ENCODE measurements at places on chromosomes 12 and 14. TPM values are rescaled to one million over a fixed set of nuclear protein-coding genes. Genes with fewer than 3 reads are reported as not detected.

DNA sequence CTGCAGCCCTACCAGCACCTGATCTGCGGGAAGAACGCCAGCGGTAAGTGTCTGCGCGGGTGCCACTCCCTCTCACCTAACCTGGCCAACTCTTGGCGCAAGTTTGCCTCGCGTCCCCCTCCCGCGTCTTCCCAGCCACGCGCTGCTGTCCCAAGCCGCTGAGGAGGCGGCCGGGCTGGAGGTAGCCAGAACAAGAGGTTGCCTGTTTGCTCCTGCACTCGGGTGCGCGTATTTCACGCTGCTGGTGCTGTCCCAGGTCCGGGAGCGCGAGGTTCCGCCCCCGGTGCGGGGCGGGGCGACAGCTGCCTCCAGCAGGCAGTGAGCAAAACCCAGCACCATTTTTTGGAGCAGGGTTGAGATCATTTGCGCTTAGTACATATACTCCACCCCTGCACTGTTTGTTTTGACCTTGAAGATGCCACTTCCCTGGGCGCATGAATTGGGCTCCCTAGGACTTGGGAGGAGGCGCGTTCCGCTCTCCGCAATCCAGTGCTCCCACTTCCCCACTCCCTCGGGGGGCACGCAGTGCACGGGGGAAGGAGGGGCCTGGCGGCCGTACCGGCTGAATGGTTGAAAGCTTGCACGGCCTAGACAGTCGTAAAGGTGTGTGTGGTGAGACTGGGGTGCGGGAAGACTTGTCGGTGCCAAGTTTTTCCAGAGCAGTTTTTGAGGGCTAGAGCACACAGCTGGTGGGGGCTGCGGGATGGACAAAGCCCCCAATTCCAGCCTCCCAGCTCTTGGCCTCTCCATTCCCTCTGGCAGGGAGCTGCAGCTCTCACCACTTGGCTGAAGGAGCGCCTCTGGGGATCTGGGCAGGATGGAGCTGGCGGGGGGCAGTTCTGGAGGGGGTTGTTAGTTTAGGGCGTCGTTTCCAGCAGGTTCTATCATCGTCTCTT, 226.9 kb upstream of the CRY1 start:
- DNase-seq: peak; percentile 97

DNA sequence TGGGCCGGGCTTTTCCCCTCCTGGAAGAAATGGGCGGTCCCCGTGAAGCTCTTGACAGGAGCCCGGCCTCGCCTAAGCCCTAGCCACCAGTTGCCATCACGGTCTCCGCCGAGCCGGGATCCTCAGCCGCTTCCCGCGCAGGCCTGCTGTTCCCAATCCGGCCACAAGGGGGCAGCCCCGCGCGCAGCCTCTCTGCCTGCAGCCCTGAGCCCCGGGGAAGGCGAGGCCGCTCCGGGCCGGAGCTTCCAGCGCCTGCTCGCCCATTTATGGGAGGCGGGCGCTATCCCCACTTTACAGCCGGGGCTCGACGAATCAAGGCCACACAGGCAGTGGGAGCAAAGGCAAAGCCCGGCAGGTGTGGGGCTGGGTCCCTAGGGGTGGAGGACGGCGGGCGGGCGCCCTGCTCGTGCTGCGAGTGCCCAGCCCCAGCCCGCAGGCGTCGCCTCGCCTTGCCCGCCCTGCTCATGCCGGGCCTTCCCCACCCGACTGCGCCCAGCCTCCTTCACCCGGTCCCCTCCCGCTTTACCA, 61.5 kb downstream of the LGMN start:
- DNase-seq: peak; percentile 92

- no peak for DNase-seq
Measured at GRCh38 chr14:104113631-104114420, 24.6 kb upstream of the KIF26A start.

GRCh38 chr14:103960457-103961055, 18.2 kb upstream of the RD3L start:
- no peak for DNase-seq

GRCh38 chr14:103705118-103705503, 10.1 kb downstream of the XRCC3 start:
- no peak for DNase-seq

GRCh38 chr14:77083082-77083481, 15.0 kb upstream of the CIPC start:
- no peak for DNase-seq

DNA sequence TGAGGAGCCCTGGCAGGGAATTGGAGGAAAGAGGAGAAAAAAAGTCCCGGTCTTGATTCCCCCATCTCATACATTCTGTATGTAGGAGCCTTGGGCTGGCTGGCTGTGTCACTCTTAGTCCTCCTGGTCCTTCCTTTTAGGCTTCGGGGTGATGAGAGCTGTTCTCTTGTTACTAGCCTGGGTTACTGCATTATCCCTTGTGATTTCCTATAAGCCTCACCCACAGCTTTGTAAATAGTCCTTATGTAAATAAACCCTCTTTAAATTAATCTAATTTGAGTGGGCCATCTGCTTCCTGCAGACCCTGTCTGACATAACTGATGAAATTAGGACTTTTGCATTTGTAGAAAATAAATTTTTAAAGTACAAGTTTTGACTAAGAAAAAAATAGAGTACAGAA, 19.2 kb downstream of the DNM1L start:
- DNase-seq: no peak

- DNase-seq: peak; percentile 67
Measured at GRCh38 chr12:14958361-14959125, 2.9 kb downstream of the ARHGDIB start.

DNA sequence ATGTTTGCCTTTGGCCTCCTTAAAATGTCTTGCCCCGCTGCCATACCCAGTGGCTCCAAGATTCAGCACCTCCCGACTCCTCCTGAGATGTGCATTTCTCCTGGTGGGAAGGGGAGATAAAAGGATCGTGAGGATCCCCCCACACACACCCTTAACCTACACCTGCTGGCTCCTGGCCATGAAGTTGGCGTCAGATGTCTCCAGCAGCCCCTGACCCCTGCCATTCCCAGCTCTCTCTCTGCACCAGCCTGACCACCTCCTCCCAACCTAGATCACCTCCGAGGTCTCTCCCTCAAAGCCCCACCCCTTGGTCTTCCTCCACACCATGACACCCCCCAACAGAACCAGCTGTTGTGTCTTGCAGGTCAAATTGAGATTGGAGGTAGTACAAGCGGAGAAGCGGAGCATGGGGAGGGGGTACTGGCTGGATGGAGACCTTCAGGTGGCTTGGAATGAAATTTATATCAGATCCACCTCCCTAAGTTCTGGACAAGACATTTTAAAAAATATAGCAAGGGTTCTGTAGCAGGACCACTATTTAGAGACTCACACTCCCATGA, 151.1 kb upstream of the FKBP4 start:
- DNase-seq: no peak

GRCh38 chr14:88030079-88030478, 25.1 kb downstream of the GPR65 start:
- DNase-seq: no peak

DNA sequence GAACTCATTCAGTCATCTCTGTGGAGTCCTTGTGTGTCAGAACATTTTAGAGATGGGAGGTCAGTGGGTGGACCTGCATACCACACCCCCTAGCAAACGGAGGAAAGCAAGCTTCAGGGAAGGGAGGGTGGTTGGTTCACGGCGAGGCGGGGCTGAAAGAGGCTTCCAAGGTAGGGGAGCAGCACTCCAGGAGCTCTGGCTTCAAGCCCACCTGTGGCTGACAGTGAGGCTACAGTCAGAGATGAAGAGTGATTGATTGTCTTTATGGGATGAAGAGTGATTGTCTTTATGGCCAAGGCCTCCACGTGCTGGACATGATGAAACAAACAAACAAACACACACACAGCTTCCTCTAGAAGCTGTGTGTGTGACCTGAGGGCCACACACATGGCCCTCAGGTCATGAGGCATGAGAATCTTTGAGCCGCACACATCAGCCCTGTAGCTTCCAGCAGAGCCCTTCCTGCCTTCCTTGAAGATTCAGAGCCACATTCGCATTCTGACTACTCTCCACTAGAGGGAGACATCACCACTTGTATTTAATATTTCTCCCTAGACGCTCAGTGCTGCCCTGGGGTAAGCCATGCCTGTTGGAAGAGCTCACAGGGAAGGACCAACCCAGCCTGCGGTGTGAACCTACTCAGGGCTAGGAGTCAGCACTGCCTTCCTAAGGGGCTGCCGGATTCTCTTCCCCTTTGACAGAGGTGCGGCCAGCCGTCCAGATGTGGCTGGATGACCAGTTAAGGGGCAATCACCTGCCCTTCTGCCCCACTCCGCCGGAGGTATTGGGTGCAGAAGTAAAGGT, 54.4 kb upstream of the KCNA1 start:
- DNase-seq: peak; percentile 90

GRCh38 chr14:102610968-102611811, 18.7 kb downstream of the RCOR1 start:
- no peak for DNase-seq

GRCh38 chr12:12902036-12902435, 10.7 kb downstream of the GPRC5A start:
- DNase-seq: no peak

GRCh38 chr12:115973968-115974724, 303.3 kb downstream of the MED13L start:
- no peak for DNase-seq

DNA sequence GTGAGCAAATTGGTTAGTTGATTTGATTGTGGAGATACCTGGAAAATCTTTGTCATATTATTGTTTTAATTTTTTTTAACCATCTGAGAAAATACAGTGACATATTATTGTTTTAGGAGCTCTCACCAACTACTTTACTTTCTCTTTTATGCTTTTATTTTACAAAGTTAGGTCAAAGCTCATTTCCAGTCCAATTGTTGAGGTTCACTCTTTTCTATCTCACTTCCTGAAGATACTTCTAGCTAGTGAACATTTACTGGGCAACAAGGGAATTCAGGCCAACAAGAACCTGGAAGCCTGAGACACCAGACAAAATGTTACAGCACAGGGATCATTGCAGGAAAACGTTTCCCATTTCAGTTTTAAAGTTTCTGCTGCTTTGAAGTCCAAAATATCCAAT, 3.9 kb downstream of the TMEM30B start:
- no peak for DNase-seq

- peak; percentile 81 for DNase-seq
Measured at GRCh38 chr12:93784339-93785086, 107.3 kb downstream of the CRADD start.

DNA sequence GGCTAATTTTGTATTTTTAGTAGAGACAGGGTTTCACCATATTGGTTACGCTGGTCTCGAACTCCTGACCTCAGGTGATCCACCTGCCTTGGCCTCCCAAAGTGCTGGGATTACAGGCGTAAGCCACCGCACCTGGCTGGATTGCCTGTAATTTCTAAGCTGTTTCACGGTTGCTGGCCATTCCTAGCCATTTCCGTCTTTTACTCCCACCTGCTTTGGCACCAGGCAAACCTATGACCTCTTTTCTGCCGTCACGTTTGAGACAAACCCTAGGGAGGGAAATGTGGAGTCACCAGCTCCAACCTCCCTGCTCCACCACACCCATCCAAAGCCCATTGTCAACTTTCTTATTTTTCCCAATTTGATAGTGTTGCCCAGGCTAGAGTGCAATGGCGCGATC, 1.2 kb downstream of the GPR132 start:
- DNase-seq: no peak

DNA sequence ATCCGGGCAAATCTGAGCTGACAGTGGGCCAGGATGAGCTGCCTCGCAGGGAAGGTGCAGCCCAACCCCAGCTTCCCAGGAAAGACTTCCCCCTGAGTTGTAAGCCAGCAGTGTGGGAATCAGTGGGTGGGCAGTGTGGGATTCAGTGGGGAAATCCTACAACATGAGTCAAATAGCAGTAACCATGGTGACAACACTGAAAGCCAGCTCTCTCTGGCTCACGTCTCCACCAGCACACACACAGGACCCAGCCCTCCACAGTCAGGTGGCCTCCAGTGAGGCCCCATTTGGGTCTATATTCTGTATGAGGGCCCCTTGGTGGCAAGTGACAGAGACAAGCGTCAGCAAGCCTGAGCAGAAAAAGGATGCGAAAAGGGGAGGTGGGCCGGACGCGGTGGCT, 6.0 kb upstream of the LGALS3 start:
- no peak for DNase-seq

DNA sequence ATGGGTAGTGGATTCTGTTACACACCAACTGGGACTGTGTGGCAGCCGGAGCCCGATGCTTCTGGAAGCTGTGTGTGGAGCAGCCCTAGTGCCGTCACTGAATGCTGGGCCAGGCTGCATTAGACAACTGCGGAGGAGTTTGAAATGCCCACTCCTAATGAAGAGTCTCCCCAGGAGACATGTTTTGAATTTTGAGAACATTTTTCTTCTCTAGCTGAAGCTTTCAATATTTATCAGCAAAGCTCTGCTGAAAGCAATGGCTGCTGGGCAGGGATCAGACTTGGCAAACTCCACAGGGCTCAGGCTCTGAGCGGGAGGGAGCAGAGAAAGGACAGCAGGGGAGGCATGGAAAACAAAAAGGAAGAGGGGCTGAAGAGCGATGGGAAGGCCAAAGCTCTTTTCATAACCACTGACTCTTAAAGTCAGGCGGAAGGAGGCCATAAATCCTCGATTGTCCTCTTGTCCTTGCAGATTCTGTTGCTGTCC, 189.1 kb downstream of the MON2 start:
- DNase-seq: no peak

DNA sequence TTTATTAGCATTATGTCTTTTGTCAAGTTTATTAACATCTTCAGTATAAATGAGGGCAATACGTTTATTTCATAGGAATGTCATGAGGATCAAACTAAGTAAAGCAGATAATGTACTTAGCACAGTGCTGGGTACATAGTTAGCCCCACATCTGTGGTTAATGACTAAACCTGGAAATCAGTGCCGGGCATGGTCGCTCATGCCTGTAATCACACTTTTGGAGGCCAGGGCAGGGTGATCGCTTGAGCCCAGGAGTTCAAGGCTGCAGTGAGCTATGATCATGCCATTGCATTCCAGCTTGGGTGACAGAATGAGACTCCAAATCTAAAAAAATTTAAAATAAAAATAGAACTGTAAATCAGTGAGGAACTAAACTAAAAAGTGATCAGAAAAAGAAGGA, 44.8 kb upstream of the GUCY2C start:
- no peak for DNase-seq

SSPN gene
- total RNA-seq: not detected

SDR9C7 gene
- not detected for total RNA-seq

IL26 gene
- total RNA-seq: 7.7 TPM

TMEM229B gene
- 2.4 TPM for total RNA-seq

OR4Q2 gene
- total RNA-seq: not detected

IRF9 gene
- 138 TPM for total RNA-seq

CCNB1IP1 gene
- total RNA-seq: 61.8 TPM

LALBA gene
- not detected for total RNA-seq

TMEM132D gene
- not detected for total RNA-seq

SOX5 gene
- total RNA-seq: 2.1 TPM

OR4N5 gene
- not detected for total RNA-seq

PAWR gene
- 7.5 TPM for total RNA-seq

OAS2 gene
- total RNA-seq: 111 TPM

CHURC1 gene
- total RNA-seq: 54.9 TPM

PPP1CC gene
- 459 TPM for total RNA-seq
